ENCODE measurements at places on chromosomes 12 and 14.

DNA sequence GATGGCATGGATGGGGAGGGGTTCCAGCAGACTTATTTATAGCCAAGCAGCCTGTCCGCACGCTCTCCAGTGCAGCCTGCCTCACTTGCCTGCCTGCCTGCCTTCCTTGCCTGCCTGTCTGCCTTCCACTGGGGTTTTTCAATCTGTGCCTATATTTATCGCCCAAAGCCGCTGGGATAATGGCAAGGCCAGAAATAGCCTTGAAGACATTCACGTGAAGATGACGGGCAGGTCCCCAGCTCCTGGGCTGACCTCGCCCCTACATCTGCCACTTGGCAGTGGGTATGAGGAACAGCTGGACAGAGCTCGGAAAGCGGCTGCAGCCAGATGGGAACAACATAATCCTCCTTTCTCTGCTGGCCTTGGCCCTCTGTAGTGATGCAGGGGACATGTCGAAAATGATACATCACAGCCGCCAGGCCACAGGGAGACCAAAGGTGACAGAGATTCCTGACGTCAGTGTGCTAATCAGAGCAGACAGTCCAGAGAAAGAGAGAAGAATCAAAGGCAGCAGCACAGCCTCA, 53.3 kb downstream of the PITPNM2 start:
- DNase-seq, result no peak

DNA sequence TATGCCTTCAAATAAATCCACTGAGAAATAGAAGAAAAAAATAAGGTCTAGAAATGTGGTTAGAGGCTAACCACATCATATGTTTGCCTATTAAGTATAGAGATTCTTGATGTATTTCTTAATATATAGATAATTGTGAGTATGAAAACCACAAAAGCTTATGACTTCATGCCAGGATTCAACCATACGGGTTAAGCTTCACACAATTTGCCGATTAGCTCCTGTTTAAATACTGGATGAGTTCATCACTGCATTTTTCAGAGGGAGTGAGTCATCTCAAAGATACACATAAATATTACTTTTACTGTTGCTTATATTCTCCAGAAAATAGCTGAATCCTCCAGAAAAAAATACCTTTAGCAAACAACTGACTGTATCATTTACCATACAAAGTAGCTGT, 79.6 kb downstream of the RPL10L start:
- no peak for DNase-seq

DNA sequence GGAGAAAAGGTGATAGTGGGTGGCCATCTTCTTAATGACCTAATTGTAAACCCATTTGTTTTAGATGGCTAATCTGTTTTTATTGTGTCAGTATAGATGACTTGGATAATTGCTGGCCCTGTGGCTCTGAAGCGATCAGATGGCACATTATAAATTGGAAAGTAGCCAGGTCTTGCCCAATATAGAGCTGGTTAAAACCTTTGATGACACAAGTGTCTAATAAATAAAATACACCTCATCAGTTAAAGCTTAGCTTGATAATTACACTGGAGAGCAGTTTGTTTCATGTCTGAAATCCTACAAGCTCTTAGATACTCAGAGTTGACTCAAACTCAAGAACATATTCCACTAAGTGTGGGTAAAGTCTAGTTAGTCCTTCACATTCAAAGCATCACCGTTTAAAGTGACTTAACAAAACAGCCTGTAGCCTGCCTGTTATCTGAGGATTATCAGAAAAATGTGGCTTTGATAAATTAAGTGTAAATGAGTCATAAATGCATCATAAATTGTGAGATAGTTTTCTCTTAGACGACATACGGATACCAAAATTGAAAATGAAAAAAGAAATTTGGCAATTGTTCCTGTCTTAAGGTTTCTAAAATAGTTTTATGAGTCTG, 280.9 kb downstream of the LRIG3 start:
- DNase-seq, result peak; percentile 99

DNA sequence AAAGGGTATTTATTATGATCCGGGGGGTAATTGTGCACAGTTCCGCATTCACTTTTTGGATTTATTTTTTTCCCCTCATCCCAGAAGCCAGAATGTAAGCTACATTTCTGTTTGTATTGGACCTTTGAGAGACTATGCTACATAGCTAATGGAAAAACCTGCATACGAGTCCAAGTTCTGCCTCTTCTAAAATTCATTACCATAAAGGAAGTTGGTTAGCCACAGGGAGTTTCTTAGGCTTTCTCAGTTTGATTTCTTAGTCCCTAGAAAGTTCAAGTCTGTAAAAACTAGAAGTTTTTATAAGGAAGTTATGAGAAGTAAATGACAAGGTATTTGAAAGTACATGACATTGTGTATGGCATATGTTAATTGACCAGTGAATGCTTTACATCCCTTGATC, 138.7 kb downstream of the PDE3A start:
- no peak for DNase-seq

DNA sequence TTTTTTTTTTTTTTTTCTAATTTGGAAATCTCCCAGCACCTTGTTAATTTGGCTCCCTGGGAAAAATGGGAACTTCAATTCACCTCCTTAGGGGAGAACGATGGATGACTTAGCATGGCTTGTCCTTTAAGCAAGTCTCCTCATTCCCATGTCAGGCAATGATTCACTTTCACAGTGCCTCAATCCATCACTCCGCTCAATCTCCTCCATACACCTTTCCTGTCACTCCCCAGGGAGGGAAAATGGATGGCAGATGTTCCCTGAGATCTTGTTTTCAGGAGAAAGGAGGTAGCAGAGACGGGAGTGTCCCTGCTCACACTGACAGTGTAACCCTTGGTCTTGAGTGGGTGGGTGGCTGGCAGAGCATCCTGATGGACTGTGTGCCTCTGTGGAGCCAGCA, 51.0 kb downstream of the SLC8A3 start:
- DNase-seq, result no peak

- no peak for DNase-seq
Observed at GRCh38 chr14:85224241-85224640, 305.7 kb upstream of the FLRT2 start.

DNA sequence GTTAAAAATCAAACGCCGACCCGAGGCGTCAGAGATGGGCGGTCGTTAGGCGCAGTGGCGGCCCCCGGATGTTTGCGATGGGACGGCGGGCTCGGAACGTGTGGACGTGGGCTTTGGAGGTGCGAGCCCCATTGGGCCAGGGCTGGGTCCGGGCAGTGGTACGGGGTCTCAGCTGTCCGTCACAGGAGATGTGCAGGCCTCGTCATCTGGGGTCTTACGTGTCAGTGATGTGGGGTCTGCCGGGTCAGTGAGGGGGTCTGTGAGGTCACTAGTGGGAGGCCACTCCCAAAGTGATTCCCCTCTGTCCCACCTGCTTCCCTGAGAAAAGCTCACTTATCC, 21.6 kb upstream of the CHFR start:
- no peak for DNase-seq

DNA sequence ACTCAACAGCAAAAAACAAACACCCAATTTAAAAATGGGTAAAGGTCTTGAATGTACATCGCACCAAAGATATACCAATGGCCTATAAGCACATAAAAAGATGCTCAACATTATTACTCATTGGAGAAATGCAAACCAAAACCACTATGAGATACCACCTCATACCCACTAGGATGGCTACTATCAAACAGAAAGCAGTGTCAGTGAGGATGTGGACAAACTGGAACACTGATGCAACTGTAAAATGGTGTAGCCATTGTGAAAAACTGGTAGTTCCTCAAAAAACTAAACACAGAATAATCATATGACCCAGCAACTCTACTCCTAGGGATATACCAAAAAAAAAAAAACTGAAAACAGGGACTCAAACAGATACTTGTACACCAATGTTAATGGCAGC, 49.3 kb downstream of the CDK17 start:
- no peak for DNase-seq

GRCh38 chr14:89849931-89850330, 104.6 kb downstream of the EFCAB11 start:
- no peak for DNase-seq

GRCh38 chr14:55350461-55350860, 61.2 kb downstream of the ATG14 start:
- no peak for DNase-seq

GRCh38 chr12:52425466-52425865, 8.7 kb downstream of the KRT75 start:
- DNase-seq, result no peak

GRCh38 chr14:68727315-68728047, 65.4 kb downstream of the ZFP36L1 start:
- no peak for DNase-seq

DNA sequence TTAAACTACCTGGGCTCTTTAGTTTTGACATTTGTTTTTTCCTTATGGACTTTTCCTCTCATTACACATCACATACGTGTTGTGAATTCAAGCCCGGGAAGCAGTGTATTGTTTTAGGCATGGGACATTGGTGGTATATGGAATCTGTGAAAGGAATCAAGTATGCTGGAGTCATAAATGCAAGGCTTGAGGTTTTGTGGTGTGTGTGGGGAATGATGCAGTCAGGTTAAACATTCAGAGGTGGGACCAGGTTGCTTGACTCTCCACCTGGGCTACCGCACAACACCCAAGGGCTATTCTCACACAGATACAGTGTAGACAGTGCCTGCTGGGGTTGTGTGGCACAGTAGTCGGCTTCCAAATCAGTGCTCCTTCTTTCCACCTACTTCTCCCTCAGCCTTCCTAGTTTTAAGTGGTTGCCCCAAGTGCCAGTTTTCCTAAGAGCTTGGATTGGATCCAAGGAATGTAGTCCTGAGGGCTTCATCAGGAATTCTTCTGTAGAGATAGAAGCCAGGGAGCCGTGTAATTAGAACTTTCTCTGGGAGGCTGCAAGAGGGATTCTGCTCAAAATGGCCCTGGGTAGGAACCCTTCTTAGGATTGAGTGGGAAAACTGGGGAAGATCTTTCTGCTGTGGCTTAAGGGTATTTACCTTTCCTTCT, 243.7 kb downstream of the C12orf75 start:
- DNase-seq, result no peak

DNA sequence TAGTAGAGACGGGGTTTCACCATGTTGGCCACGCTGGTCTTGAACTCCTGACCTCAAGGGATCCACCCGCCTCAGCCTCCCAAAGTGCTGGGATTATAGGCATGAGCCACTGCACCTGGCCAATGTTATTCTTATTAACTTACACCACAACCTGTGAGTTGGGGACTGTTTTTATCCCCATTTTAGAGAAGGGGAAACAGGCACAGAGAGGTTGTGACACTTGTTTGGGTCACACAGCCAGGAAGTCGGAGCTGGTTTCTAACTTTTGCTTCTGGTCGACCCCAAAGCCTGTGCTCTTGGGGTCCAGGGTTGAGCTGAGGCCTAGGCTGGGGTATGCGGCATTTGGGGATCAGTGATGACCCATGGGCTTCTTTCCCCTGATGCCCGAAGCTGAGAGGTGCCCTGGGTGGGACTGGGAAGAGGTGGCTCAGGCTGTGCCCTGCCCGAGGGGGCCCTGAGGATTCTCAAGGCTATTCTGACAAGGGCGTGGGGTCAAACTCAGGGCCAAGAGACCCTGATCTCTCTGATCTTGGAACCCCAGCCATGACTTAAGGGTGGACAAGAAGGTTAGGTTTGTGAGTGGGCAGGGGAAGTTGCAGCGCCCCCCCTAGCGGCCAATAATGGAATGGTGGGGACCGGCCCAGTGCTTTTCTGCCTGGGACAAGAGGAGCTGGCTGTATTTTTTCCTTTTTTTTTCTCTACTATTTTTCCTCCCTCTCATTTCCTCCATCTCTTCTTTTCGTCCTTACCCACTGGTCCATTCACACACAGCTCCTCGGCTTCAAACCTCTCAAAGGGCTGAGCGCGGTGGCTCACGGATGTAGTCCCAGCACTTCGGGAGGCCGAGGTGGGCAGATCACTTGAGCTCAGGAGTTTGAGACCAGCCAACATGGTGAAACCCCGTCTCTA, 3.0 kb downstream of the SDSL start:
- no peak for DNase-seq

- no peak for DNase-seq
Observed at GRCh38 chr12:29662734-29663323, 120.9 kb downstream of the TMTC1 start.

GRCh38 chr12:47188576-47189441, 109.0 kb upstream of the AMIGO2 start:
- DNase-seq, result no peak

DNA sequence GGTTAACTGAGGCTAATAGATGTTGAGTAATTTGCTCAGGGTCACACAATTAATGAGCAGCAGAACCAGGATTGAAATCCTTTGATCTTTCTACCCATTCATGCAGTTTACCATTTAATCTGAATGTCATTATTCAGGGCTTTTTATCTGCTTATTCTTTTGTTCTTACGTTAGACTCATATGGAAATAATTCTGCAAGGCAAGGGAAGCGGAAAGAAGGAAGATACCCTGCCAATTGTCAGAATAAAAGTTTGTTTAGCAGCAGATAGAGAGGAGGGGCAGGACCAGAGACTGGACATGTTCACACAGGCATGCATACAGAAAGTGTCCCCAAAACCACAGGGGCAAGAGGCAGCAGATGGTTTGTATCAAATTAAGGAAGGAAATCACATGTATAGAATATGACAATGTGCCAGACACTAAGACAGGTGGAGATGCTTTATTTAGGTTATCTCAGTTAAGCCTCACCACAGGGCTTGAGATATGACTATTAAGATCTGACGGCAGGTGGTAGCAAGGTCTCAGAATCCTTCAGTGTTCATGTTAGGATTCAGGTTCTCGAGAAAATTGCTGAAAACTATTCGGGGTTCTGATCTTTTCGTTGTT, 29.8 kb downstream of the BRMS1L start:
- peak; percentile 40 for DNase-seq

Measured in NCI-H1417 treated with DMSO at 0.1 percent for 48 hours (cell line).